ENCODE measurements at places on chromosomes 5 and 9.

DNA sequence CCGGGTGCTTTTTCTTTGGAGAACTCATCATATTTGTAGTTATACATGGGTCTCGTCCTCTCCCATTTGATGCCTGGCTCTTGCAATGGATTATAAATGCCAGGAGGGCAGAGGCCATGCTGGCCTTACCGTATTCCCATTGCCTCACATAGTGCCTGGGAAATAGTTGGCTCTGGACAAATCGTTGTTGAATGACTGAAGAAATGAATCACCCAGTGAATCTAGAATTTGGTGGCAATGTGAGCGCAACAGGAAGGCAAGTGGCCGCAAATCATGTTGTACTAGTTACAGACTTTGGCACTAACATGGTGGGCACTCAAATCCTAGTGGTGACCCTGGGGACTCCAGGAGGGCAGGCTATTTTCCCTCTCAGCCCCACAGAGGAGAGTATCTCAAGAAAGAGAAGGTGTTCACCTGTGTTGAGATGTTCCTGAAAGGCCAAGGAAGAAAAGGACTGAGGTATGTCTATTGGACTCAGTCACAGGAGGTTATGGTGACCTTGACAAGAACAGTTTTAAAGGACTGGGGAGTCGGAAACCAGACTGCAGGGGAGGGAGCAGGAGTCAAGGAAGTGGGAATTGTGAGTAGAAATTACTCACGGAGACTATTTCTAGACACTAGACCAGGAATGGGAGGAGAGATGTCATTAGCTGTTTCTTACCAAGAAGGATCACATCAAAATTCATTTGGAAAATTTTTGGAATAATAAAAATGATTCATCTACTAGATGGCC, 61.7 kb upstream of the COL15A1 start:
- no peak for DNase-seq

GRCh38 chr9:13939134-13939533, 374.8 kb downstream of the NFIB start:
- DNase-seq, result peak; percentile 62

GRCh38 chr9:105296877-105297287, 52.4 kb downstream of the SLC44A1 start:
- no peak for DNase-seq

DNA sequence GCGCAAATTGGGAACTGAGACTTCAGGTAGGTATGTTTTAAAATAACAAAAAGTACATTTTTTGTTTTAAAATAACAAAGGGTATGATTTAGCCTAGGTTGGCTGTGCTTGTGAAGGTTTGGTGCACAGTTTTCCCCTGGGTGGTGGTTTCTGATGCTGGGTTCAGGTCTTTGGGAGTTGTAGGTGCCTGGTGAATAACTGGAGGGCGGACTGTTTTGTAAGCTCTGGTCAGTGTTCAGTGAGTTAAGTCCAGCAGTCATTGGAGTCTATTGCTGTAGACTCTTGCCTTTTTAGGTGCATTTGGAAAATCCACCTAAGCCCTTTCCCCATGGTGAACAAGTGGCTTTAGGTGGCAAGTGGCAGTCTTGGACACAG, 43.9 kb downstream of the RAI14 start:
- DNase-seq, result no peak

- DNase-seq, result no peak
Measured at GRCh38 chr5:138110266-138110963, 26.6 kb downstream of the WNT8A start.

GRCh38 chr5:146118322-146118721, 12.9 kb upstream of the PLAC8L1 start:
- DNase-seq, result no peak

- DNase-seq, result no peak
Measured at GRCh38 chr5:75601996-75602395, 9.3 kb upstream of the ANKDD1B start.

GRCh38 chr5:37735649-37736347, 104.0 kb downstream of the GDNF start:
- no peak for DNase-seq

GRCh38 chr9:18793122-18793521, 239.9 kb downstream of the SAXO1 start:
- DNase-seq, result no peak

DNA sequence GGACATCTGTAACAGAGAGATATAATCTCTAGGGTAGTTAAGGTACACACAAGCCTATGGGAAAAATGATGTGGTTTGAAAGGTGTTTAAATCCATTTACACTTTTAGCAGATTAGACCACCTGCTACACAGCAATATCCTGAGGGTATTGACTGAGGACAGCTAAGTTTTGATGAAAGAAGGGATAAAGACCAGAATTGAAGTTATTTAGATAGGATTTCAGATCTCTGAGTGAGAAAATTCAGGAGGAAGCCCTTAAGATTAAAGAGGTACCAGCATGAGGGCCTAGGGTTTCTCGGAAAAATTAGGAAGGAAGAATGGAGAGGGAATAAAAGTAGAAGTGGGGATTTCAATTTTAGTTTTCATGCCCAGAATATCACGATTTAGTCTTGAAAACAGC, 267.3 kb downstream of the COX7C start:
- DNase-seq, result no peak

DNA sequence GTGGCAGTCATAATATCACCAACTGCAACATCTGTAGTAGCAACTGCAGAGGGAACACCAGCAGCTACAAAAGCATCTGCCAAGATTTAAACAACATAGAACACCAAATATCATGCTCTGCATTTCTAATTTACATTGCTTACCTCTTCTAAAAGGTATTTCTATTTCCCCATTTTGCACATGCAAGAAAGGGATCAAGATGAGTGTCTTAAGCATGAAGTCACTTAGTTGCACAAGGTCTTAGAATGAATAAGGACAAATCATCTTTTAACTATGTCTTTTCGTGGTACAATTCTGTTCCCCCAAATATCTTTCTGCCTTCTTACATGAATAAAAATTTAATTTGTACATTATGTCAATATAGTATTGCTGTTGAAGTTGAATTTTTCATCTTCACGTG, 1746.4 kb downstream of the EFNA5 start:
- no peak for DNase-seq

GRCh38 chr5:132203916-132204315, 23.7 kb downstream of the P4HA2 start:
- DNase-seq, result no peak

GRCh38 chr5:151899399-151899798, 25.3 kb downstream of the GLRA1 start:
- no peak for DNase-seq

GRCh38 chr5:72622170-72622760, 115.1 kb upstream of the ZNF366 start:
- DNase-seq, result no peak

GRCh38 chr5:9715891-9716335, 85.8 kb upstream of the TAS2R1 start:
- DNase-seq, result no peak

DNA sequence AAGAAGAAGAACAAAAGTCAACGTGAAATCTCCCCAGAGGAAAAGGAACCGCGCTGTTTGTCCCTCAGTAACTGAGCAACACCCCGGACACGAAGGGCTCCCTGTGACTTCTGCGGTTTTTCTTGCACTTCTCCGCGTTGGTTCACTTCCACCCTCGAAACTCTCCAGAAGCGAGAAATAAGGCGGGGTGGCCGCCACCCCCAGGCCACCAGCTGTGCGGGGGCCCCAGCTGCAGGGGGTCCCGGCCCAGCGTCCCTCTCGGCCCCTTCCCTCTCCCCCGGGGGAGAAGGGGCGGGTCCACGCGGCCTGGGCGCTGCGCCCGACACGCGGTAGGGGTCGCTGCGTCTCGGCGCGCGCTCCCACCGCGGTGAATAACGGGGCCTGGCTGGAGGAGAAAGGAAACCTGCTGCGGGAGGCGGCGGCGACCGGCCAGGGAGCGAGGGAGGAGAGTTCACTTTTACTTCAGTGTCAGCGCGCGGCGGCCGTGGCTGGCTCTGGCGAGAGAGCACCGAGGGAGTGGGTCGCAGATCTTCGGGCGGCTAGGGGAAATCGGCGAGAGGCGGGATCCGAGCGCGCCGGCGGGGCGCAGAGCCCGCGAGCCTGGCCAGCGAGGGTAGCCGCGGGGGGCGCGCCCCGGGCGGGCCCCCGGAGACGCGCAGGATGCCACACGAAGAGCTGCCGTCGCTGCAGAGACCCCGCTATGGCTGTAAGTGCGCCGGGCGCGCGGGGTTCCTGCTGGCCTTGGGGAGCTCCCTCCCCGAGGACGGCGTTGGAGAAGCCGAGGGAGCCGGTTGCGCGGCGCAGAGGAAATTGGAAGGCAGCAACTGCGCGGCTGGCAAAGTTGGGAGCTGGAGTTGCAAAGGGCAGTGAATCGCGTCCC, at the start of gene IQGAP2:
TSS of gene IQGAP2 (plus strand) at position 400 of the 880 bp plus-strand sequence. CDS start at position 661, 261 bp downstream.
- DNase-seq, result peak; percentile 68

GRCh38 chr5:72541501-72542225, 34.5 kb upstream of the ZNF366 start:
- no peak for DNase-seq

DNA sequence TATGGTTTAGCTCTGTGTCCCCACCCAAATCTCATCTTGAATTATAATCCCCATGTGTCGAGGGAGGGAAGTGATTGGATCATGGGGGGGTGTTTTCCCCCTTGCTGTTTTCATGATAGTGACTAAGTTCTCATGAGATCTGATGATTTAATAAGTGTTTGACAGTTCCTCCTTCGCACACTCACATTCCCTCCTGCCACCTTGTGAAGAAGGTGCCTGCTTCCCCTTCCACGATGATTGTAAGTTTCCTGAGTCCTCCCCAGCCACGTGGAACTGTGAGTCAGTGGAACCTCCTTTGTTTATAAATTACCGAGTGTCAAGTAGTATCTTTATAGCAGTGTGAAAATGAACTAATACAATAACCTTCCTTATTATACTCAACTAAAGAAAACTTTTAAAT, 24.3 kb upstream of the TEX10 start:
- no peak for DNase-seq

DNA sequence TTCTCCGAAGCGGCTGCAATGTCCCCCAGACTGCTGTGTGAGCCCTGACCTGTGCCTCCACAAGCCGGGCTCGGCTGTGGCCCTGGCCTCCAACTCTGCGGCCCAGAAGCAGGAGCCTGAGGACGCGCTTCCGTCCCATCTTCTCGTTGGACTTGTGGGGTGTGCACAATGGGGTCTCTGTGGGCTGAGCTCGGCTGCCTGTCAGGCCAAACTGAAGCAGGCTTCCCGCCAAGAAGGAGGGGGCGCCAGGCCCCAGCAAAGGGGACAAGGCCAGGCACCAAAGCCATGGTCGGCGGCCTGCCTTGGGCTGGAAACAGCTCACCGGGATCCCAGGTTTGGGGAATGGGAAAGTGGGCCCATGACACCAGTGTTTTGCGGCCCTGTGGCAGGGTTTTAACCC, 4.1 kb downstream of the NOTCH1 start:
- no peak for DNase-seq

DNA sequence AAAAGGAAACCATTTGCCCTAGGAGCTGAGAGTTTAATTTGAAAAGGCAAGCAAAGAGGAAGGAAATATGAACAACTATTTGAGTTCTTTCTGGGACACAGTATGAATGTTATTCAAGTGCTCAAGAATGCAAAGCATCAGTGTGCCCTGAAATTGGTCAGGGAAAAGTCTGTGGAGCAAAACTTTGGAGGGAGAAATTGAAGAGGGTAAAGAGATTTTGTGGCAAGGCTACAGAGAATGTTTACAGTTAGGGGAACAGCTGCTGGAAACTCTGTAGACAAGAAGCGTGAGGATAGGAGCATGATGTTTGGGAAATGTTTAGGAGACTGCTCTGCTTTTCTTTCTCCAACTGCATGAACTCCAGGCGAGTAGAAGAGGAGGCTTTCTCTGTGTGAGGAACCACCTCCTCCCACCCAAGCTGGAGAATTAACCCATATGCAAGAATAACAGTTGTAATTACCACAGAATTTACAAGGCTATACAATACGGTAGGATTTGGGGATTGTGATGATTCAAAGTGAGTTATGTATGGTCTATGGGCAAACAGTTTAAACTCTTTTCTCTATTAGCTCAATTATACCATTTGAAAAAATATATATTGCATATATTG, 75.4 kb upstream of the IL7R start:
- DNase-seq, result no peak

- DNase-seq, result no peak
Measured at GRCh38 chr9:113152699-113153098, 1.9 kb downstream of the SLC31A2 start.

GRCh38 chr9:14937216-14937615, 27.0 kb upstream of the FREM1 start:
- no peak for DNase-seq

DNA sequence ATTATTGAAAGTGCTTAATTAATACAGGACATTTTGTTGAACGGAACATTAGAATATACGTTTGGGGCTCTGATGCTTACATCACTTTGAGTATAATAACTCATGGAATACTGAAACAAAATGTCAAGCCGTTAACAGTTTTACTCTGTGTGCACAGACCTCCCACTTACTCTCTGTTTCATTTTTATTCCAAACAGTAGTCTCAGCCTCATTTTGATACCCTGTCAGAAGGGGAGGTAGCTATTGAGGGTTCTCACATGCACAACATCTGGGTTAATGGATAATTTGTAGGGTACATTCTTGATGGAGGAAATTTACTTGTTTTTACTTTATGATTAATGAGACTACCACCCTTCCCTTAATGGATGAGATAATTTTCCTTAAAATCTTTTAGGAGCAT, 59.0 kb downstream of the SCAMP1 start:
- no peak for DNase-seq

- DNase-seq, result no peak
Measured at GRCh38 chr9:3746296-3747275, 220.8 kb upstream of the RFX3 start.
